ENCODE measurements at places on chromosomes 11 and 22.

DNA sequence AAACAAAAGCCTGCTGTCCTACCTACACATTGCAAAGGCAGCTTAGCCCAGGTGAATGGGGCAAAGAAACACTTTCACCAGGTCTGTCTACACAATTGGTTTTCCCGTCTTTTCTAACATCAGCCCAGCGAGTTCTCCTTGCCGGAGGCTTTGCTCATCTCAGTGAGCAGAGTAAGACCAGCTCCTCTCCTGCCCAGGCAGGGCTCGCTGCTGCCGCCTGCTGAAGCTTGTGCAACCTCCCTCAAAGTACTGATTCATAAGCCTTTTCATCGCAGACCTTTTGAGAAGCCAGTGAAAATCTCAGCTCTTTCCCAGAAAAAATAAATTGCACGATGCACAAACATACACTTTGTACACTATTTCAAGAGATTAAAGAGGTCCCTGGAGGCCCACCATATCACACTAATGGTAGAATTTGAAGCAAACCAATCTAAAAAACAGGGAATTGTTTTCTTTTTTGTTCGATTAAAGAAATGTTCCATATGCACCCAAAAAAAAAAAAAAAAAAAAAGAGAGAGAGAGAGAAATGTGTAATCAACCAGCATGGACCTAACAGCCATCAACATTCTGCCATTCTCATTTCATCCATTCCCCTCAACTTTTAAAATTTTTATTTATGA lies 328.1 kb upstream of the MPPED2 start:
- DNase-seq = peak; percentile 16

GRCh38 chr11:60310407-60310998 lies 16.6 kb upstream of the MS4A6E start:
- DNase-seq = peak; percentile 40

GRCh38 chr11:2943711-2944118 lies 14.5 kb upstream of the PHLDA2 start:
- no peak for DNase-seq

GRCh38 chr11:19160847-19161246 lies 40.9 kb downstream of the CSRP3 start:
- no peak for DNase-seq

- peak; percentile 61 for DNase-seq
Measured at GRCh38 chr11:84833488-84834088, 793.6 kb downstream of the DLG2 start.

DNA sequence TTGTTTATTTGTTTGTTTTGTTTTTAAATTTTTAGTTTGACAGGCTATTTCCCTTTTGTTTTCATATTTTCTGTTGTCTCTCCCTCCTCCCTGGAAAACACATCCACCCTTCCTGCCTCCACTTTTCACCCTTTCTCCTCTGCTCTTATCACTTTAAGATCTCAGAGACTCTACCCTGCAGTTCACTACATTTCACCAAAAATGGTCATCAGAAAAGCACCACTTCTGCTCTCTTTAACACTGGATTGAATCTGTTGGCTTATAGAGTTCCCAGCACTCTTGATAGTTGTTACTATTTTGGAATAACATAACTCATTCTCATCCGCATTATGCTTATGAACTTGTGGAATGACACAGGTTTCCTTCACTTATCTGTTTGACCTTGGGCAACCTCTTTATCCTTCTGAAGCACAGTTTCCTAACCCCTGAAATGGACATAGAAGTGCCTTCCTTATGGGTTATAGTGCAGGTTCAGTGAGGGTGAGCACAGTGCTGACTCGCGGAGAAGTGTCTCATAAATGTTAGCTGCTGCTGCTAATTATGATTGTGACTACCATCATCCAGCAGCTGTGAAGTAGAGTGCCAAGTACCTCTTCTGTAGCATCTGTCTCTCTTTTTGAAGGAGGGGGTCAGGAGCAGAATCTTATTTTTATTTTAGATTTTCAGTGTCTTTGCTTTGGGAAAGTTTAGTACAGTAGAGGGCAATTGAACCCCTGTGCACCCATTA lies 15.0 kb downstream of the TEAD1 start:
- no peak for DNase-seq

GRCh38 chr11:39221550-39222138 lies 2237.8 kb downstream of the LRRC4C start:
- no peak for DNase-seq

- no peak for DNase-seq
Measured at GRCh38 chr11:68773521-68774193, 22.3 kb upstream of the TESMIN start.

GRCh38 chr11:69915501-69916250 lies 96.5 kb upstream of the FGF3 start:
- DNase-seq = peak; percentile 82

DNA sequence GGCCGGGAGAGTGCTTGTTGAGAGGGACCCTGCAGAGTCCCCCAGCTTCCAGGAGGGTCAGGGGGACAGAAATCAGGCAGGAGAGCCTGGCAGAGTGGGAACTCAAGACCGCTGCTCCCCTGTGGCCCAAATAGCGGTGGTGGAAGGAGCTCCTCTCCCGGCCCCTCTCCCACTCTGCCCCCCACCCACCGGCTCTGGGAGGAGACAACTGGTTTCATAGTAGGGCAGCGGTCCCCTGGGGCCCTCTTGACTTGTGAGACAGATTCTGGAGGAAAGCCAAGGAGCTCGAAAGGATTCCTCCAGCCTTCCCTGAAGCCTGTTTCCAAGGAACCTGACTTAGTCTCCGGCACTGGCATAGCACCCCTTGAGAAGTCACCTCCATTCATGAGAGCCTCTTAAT lies 10.1 kb downstream of the PKNOX2 start:
- no peak for DNase-seq

GRCh38 chr22:40714499-40715337 lies 35.4 kb downstream of the MCHR1 start:
- peak; percentile 28 for DNase-seq

GRCh38 chr22:26665813-26666231 lies 8.4 kb downstream of the MIAT start:
- DNase-seq = no peak

GRCh38 chr22:28949788-28950187 lies 66.4 kb downstream of the ZNRF3 start:
- no peak for DNase-seq

GRCh38 chr11:117278347-117278746 lies 12.8 kb upstream of the BACE1-AS start:
- no peak for DNase-seq

- no peak for DNase-seq
Measured at GRCh38 chr22:31626427-31627150, 35.4 kb downstream of the PISD start.

- DNase-seq = no peak
Measured at GRCh38 chr22:32644252-32645100, 157.0 kb upstream of the TIMP3 start.

DNA sequence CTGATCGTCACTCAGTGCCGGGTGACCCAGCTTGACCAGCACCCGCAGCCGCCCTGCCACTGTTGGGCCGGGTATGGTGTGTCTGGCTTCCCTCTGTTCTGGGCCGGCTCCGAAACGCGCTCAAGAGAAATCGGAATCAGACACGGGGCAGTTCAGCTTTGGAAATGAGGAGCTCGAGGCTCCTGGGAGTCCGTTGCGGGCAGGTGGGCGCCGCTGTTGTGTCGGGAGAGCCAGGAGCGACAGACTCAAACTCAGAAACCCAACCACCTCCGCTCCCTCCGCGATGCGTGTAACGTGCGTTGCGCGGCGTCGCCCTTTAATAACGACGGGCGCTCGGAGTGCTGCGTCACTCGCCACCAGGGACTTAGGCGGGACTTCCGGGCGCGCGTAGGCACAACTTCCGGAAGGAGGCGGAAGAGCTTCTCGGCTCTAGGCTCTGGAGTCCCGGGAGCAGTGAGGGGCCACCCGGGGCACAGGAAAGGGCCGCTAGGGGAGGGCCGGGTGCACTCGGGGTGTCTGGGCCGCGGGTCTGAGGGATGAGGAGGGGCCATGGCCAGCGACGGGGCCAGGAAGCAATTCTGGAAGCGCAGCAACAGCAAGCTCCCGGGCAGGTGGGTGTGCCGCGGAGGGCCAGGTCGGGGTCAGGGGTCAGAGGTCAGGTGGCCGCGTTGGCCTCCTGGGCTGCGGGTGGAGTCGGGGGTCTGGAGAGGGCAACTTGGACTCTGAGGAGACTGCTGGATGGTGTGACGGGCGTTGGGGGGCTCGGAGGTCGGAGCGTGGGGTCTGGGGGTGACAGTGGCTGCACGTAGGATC lies at the start of gene TBC1D22A:
TBC1D22A (plus strand) TSS at position 413 of the 813 bp plus-strand sequence; CDS start at position 550, 137 bp downstream.
- DNase-seq = peak; percentile 97

GRCh38 chr11:64684357-64684756 lies 38.6 kb downstream of the NRXN2 start:
- no peak for DNase-seq

DNA sequence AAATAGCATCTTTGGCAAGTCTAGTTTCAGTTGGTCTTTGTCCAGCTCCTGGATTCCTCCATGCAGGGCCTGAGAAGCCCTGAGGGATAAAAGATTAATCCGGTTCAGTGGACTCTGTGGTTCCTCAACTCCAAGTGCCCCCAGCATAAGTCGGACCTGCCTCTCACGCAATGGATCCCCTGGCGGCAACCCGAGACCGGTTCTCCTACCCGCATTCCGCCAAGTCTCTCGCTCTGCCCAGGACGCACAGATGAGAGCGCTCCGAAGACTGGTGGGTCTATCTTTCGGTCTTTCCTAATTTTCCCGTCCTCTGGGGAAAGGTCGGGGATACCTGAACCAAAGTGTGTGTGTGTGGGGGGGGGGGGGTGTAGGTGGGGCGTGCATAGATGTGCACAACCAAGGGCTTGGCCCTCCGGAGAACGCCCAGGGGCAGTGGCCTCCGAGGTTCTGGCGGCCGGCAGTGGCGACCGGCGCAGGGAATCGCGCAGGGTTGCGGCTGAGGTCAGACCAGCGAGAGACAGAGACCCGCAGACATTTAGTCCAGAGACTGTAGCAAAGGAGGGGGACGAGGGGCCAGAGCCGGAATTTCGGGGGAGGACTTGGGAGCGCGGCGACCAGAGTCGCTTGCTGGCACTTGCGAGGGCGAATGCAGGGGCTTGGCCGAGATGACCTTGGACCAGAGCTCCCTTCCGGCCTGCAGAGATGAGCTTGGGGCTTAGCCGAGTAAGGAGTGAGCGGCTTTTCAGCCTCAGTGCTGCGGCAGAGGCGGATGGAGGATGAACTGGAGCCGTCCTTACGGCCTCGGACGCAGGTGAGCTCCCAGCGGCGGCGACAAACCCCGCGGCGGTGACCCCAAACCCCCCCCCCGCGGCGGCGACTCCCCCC lies 712 bp upstream of the SLC2A11 start:
- DNase-seq = peak; percentile 70

GRCh38 chr11:86849679-86850078 lies 49.3 kb downstream of the PRSS23 start:
- no peak for DNase-seq

- DNase-seq = peak; percentile 98
Measured at GRCh38 chr22:42399315-42400271, 32.6 kb downstream of the NFAM1 start.

DNA sequence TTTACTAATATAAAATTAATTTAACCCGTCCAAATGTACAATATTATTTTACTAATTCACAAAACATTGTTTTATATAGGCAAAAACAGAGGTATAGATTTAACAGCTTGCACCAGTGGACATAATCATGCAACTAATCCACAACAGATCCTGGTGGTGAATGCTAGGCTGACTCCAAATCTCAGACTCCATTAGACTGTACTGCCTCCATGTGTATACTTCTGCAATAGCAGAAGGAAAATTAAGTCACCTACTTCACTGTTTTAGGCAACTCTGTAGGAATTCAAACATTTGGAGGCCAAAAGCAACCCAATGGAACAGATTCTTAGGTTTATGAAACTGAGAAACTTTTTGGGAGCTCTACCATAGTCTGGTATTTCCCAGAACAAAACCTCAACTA lies 30.0 kb upstream of the RAB39A start:
- peak; percentile 33 for DNase-seq

GRCh38 chr11:133269267-133269666 lies 263.0 kb downstream of the OPCML start:
- DNase-seq = no peak

DNA sequence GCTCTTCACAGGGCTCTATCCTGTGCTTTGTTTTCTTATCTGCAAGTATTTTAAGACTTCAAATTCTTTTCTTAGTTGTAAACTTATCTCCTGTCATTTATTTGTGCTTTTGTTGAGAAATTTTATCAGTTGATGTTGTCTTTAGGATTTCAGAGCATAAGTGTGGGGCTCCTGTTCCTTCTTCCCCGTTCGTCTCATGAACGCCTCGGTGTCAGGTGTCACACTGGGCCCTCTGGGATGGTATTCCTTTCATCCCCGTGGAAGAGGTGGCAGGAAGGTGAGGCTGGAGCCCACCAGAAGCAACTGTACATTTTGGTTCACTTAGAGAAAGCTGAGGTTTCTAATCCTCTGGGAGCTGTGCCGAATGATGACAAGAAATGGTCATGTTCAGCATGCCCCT lies 17.9 kb downstream of the NADSYN1 start:
- DNase-seq = no peak

GRCh38 chr11:68649851-68650555 lies 34.3 kb upstream of the GAL start:
- DNase-seq = no peak

DNA sequence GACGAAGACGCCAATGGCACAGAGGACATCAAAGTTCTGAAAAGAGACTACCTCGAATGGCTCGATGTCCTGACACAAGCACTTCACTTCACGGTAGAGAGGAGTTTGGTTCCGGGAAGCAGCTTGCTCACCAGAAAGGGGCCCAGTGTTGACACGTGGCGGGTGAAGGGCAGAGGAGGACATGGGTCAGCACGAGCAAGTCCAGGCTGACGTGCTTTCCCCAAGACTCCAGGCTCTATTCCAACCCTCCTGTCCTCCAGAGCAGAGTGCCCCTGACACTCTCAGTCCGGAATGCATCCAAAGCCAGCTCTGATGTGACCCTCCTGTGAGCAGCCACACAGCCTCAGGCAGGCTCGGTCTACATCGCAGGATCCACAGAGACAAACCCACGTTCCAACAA lies 77.5 kb upstream of the BID start:
- DNase-seq = no peak

GRCh38 chr11:132064987-132065620 lies 694.7 kb downstream of the NTM start:
- no peak for DNase-seq

- no peak for DNase-seq
Measured at GRCh38 chr11:107276077-107276476, 181.5 kb downstream of the CWF19L2 start.

GRCh38 chr11:47192111-47192510 lies 5.9 kb upstream of the PACSIN3 start:
- DNase-seq = no peak
